ENCODE measurements at places on chromosomes 3 and 15.

- no peak for DNase-seq
These were observed 133.3 kb upstream of the CHL1 start for GRCh38 chr3:63095-63765.

DNA sequence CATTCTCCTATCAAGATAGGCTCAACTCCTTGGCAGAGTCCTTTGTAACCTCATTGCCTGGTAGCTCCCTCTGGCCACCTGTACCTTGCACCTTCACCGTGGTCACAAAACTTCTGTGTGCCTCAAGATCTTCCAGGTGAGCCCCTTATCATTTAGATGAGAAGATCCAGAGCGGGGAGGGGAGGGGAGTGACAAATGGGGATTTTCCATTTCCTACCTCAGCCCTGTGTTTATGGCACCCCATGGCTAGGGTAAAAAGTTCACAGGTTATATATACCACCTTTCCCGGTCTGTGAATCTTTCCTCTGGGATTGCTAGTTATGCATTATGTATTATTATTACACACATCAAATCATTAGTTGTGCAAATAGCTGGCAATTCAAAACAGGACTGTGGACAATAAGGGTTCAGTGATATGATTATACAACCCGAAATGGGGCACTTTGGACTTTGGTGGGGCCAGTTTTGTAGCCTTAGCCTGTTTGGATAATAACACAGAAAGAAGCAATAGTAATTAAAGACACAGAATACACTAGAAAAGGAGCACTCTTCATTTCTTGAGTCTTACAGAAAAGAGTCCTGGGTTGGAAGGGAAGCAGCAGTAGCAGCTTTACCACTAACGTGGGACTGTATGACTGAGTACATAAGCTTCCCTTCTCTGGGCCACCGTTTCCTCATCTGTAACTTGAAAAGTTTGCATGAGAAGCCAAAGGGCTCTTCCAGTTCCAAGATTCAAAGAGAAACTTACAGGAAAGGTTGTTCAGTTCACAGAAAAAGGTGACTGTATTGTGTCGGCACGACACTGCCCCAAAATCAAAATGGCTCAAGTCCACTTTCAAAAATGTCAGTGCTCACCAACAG lies 7.1 kb downstream of the TLE3 start:
- DNase-seq, result no peak

DNA sequence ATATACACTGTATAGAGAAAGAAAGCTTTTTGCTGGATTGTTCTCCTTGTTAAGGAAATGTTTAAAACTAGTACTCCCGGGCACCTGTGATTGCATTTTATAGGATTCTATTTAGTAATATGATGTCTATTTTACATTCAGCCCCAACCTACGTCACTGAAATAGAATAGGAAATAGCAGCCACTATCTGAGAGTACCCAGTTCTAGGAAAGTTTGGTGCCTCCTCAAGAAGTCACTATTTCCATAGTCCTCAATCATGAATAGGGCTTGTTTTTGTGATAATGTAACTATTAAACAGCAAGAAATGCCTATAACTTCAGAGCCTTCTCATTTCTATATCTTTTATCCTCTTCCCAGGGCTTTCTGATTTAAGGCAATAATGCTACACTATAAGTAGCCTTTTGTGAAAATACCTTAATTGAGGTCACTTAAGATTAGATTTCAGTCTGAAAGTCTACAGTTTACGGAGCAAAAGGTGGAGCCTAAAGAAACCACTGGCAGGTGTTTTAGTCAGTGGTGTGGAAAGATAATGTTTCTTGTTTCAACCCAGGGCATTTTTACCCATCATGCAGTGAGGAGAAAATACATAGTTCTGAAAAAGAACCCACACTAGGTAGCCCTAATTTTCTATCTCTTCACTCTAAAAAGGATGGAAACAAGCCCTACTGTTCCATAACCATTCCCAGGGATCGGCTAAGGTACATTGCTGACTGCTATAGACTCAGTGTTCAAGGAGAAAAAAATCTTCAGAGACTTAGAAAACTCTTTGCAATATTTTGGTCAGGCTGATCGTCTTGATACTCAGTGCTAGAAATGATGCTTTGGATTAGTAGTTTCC lies 38.7 kb downstream of the TIGIT start:
- no peak for DNase-seq

DNA sequence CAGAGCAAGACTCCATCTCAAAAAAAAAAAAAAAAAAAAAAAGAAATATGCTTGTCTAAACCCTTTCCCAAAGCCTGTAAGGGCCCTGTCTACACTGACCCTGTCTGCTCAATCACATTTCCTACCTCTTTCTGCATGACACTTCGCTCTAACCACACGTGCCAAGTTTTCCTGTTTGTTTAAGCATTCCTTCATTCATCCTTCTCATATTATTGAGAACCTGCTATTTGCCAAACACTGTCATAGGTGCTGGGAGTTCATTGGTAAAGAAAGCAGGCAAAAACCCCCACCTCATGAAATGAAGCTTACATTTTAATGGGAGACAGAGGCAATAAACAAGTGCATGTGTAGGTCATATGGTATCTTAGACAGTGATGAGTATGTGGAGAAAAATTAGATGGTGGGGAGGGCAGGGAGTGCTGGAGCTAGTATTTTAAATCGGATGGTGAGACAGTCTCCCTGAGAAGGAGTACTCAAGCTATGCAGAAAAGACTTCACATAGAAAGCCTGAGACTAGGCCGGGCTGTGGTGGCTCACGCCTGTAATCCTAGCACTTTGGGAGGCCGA lies 48.0 kb downstream of the B3GNT5 start:
- no peak for DNase-seq

DNA sequence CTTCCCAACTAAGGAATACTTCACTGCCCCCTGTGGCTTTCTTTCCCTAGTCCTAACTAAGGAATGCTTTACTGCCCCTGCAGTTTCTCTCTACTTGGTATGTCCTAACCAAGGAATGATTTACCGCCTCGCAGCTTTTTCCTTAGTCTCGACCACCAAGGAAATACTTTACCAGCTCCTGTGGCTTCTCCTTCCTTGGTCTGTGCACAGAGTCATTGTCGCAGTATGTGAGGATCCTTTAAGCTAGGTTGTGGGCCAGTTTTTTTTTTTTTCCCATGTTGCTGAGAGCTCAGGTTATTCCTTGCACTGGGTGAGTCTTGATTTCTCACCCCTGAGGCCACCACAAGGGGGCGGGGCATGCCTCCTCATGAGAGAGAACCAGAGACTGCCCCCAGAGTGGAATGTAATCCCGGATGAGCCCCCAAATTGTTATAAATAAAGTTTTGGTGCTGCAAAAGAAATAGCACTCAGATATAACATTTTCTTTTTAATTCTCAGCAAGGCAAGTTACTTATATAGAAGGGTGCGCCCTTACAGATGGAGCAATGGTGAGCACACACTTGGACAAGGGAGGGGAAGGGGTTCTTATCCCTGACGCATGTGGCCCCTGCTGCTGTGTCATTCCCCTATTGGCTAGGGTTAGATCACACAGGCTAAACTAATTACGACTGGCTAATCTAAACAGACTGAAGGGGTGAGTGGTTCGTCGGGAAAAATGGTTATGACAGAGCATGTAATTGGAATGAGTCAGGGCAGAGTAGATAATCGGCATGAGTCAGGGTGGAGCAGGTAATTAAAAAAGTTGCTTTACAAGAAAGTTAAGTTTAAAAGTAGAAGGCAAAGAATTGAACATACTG lies 27.0 kb downstream of the NDUFB4 start:
- DNase-seq, result no peak

GRCh38 chr15:63972801-63973200 lies 73.5 kb downstream of the DAPK2 start:
- DNase-seq, result no peak

All from smooth muscle cell of the brain vasculature (primary cell).